ENCODE measurements at places on chromosomes 1 and 21.
A peak's percentile ranks its signal among the peaks of the same experiment; 100 is the strongest.

DNA sequence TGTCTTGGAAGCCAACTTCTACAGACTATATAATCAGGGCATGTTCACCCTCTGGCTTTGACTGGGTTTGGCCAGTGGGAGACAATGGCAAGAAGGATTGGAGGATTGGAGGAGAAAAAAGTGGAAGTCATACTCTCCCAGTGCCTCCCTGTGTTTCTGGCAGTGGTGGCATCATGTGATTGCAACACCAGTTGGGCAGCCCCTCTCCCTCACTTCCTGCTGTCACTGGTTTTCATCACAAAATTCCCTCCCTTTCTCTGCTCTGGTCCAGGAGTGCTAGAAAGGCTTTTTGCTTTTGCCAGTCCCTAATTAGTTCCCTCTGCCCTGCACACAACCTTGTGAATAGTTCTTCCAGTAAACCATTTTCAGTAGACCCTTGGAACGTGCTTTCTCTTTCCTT lies 3.7 kb upstream of the QSOX1 start:
- no peak for DNase-seq

DNA sequence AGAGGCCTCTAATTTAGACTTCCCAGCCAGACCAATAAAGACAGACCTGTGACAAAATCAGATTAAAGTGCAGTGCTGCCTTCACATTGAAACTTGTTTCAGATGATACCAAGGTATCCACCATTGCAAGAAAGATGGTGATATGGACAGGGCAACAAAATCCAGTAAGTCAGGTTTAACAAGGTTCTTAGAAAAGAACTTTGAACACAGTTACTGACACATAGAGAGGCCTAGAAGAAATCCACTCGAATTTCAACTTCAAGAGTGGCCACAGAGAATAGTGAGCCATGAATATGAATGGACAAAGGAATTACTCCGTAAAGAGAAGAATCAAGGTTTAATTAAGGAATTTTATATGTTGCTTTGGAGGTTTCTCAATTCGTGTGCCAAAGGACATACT lies 230.4 kb downstream of the KCNT2 start:
- DNase-seq: no peak

DNA sequence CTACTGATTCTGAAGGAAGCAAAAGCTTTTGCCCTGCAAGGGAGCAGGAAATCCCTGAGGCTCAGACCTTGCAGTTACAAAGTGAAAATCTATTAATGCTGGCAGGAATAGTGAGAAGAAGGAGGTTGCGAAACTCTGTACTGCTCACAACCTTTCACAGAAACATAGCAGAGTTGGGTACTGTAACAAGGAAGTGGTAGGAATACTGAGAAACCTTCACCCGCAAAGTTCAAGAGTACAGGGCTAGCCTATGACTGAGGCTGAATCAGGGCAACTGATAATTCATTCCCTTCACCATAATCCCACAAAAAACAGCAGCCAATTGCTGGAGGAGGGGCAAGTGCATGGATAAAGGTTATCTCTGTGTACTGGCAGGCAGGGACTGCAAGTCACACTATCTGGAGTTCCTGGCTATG lies 23.9 kb upstream of the KCTD3 start:
- no peak for DNase-seq

GRCh38 chr1:23634840-23635651 lies 56.6 kb upstream of the RPL11 start:
- DNase-seq: peak; percentile 65

GRCh38 chr21:37744551-37744950 lies 171.7 kb downstream of the KCNJ6 start:
- DNase-seq: no peak

GRCh38 chr1:65045022-65045817 lies 78.9 kb upstream of the JAK1 start:
- DNase-seq: no peak

GRCh38 chr1:192256674-192257334 lies 60.0 kb upstream of the RGS21 start:
- no peak for DNase-seq

DNA sequence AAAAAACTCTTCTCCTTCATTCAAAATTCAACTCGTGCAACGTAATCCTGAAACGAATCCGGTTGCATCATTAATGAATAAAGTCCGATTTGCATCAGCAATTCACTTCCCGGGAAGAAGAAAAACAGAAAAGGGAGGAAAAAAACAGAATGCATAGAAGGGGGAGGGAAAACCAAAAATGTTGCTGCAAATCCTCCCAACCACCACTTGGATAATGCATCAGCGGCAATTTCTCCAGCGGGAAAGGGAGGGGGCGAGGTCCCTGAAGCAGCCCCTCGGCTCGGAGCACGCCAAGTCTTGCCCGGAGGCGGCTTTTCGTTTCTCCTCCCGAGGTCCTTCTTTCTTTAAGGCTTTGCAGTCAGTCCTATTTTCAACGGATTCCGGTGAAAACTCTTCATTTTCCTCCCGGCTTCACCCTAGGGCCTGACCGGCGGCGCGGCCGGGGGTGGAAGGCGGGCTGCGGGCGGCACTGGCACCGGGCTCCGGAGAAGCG lies 723 bp downstream of the CDC42BPA start:
- DNase-seq: no peak

GRCh38 chr1:24101796-24102586 lies 9.9 kb downstream of the MYOM3 start:
- DNase-seq: no peak

DNA sequence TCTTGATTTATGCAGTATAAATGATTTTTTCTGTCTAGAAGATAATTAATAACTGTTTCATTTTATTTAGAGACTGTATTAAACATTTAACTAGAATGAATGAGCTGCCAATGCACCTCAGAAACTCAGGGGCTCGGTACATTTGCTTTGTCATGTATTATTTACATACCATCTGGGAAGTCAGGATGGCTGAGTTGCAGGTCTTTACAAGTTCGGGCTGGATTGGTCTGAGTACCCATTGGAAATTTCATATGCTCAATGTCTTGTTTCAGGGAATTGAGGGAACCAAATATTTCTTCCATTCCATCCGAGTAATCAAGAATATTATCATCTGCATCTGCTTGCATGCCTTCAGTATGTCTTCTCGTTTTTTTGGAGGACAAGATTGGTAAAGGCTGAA lies 221.7 kb downstream of the COL11A1 start:
- DNase-seq: no peak

GRCh38 chr1:95021805-95022643 lies 50.7 kb downstream of the ALG14 start:
- DNase-seq: no peak

GRCh38 chr1:24850328-24850920 lies 79.7 kb downstream of the RUNX3 start:
- no peak for DNase-seq

DNA sequence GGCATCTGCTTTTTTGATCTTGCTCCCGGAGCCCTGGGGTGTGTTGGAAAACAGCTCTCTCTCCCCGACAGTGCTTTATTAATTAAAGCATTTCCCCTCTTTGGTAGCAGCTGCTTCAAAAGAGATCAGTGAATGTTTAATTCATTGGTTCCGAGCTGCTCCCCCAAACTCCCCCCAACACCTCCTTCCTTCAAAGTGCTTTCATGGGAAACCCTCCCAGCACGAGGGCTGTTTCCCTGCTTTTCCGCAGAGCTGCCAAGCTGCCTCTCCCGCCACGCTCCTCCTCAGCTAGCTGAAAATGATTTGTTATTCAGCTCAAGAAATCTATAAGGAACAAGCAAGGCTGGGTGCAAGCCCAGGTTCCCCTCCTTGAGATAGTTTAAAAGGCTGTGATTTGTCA lies 40.0 kb upstream of the DISP3 start:
- DNase-seq: no peak

DNA sequence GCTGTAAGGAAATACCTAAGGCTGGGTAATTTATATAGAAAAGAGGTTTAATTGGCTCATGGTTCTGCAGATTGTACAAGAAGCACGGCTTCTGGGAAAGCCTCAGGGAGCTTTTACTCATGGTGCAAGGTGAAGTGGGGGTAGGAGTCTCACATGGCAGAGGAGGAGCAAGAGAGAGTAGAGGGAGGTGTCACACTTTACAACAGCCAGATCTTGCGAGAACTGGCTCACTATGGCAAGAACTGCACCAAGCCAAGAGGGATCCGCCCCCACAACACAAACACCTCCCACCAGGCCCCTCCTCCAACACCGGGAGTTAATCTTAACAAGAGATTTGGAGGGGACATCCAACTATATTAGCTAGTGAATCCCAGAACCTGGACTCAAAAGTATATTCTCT lies 135.4 kb upstream of the SOD1 start:
- no peak for DNase-seq

DNA sequence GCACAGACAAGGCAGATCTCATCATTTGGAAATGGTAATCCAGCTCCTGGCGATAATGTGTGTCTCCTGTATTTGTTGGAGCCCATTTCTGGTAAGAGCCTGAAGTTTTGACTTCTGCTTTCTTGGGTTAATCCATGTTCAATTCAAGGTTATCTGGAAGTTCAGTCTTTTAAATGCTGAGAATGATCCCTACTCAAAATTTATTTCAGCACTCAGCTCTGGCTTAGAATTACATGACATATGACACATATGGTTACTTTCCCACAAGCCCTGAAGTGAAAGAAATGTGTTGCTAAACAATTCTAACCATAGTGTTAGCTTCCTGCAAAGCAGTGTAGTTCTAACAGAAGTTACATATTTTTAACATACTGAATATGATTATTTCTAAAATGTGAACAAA lies 2.7 kb downstream of the PTGFR start:
- no peak for DNase-seq

DNA sequence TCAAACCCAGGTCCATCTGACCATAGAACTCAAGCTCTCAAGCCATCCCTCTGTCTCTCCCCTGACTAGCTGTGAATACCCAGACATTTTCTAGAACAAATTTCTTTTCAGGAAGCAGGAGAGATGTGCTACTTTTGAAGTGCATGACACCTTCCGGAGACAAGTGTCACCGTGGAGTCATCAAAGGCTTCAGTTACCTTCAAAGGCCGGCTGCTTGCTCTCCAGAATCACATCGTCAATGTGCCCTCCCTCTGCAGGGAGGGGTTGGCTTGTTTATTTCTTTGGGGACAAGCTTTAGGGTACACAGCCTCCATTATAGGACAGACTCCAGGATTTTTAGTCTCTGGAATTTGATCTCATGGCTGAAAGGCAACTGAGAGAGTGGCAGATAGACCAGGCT lies 37.7 kb upstream of the IGSF21 start:
- DNase-seq: no peak

GRCh38 chr1:89974696-89975470 lies 20.0 kb upstream of the ZNF326 start:
- no peak for DNase-seq

DNA sequence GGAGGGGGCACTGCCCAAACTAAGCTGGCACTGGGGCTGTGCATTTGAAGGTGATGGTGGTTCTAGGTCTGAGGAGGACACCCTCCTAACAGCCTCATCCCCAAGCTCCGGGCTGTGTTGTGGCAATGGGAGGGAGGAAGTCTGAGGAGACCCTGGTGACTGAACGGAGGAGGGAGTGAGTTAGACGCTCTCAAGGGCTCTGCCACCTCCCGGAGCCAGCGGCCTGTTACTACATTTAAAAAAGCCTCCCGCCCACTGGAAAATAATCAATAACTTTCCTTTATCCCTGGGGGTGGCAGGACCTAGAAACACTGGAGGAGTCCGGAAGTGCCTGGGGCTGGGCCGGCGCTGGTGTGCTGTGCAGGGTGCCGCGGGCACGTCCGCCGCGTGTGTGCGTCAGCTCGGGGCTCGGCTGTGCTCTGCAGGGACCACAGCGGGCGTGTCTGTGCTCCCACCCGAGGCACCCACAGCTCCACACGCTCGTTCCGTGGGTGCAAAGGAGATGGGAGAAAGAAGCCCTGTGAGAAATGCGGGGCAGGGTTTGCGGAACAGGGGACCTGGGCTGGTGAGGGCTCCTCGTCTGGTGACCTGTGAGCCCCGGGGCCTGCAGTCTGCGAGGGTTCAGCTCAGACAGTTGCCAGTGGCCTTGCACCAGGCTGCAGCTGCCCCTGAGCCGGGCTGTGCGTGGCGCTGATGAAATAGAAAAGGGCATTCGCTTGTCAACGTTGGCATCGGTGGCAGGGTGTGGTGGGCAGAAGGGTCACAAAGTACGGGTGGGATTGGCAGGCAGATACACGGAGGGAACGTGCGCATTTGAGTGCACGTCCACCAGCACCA lies 5.3 kb downstream of the SAMD11 start:
- DNase-seq: no peak

- no peak for DNase-seq
These were observed 86.0 kb downstream of the SIM2 start for GRCh38 chr21:36784947-36785346.

DNA sequence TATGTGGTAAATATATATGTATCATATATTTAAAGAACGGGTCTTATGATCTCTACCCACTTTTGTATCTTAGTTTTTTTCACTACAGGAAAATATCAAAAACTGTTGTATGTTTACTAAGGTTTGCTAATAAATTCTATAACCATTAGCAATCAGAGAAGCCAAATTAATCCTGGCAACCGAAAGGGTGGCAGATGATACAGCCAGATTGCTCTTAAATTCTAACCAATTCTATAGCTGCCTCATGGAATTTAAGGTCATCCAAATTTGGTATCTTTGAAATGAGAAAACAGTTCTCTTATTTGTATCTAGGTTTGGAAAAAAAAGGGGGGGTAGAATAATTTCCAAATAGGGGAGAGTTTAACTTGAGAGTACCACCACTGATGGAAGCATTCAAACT lies 591.2 kb downstream of the SMYD3 start:
- no peak for DNase-seq

DNA sequence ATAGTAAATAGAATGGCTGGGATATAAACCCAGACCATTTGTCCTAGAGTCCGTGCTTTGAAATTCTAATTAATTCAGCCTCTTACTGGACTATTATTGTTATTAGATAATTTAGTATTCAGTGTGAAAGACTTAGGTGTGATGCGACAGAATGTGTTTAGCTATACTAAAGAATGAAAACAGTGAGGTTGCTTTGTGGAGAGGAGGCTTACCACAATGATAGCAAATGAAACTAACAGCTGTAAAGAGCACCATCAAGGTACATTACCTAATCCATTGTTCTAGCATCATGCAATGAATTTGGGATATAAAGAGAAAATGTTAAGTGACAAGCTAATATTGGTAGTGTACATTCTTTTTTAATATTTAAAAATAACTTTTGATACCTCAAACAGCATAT lies 911.1 kb downstream of the KCNT2 start:
- no peak for DNase-seq

DNA sequence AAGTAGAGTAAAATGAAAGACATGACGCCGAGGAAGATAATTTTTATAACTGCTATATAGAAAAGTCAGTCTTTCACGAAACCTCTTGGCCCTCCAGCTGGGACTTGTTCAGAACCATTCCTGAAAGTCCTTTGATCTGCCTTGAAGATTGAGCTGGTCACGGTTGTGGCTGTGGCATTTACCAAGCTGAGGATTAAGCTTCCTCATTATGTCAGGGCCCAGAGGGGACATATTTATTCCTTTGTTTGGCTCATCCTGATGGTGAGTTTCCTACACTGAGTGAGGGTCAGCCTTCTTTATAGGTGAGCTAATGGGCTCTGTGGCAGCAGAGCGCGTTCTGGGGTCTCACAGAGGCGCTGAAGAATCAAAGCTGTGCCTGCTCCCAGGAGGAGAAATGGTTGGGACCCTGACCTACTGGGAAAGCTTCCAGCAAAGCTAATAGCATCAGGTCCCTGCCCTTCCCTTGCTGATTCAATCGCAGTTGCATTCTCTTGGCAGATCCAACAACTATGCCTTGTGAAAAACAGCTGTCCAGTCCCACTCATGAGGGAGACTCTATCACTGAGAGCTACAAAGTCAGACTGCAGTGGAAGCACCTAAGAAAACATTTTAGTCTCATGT lies 43.2 kb upstream of the PBX1 start:
- DNase-seq: no peak
